ENCODE measurements at places on chromosomes 3 and 15. TPM values are rescaled to one million over a fixed set of nuclear protein-coding genes. Genes with fewer than 3 reads are reported as not detected.

TRIM59 gene
- 6.0 TPM for total RNA-seq

CLDN16 gene
- not detected for total RNA-seq

- no peak for DNase-seq
Observed at GRCh38 chr3:139689122-139689521, 11.3 kb upstream of the NMNAT3 start.

ISLR2 gene
- total RNA-seq = 1.7 TPM

GRCh38 chr3:176855901-176856486, 341.3 kb downstream of the TBL1XR1 start:
- peak; percentile 21 for DNase-seq

DNA sequence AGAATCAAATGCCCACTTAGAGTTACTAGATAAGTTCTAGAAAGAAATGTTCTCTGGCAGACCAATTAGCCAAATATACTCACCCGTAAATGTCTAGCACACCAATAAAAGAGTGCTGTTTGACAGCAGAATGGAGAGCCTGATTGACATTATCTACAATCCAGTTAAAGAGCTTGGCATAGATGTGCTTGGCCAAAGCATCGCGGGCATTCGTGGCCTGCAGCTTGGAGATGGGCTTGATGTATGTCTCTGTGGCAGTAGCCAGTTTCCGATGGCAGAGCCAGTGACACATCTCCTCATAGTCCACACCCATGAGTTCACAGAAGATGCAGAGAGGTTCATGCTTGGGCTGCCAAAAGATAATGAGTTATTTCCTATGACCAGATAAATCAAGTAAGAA, 101.5 kb upstream of the MYO5C start:
- no peak for DNase-seq

GRCh38 chr15:39360452-39360851, 220.4 kb upstream of the THBS1 start:
- no peak for DNase-seq

DNA sequence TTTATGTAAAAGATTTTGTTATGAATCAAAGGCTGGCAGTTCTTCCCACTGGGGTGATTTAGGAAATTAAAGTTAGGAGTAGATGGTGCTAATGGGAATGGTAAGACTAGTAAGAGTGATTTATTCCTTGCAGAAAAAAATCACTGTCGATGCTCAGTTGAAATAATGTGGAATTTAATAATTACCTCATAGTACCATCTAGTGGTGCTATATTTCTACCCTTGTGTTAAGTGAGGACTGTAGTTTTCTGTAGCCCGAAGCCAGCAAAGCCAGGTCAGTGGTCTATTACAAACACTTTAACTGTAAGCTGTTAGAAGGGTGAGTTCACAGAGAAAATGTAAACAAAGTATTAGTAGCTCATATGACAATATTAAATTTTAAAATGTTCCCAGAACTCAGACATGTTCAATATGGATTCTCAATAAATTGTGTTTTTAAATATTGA, 39.5 kb upstream of the GOLGA8J start:
- DNase-seq = no peak

ATP13A5 gene
- 0.41 TPM for total RNA-seq

DNA sequence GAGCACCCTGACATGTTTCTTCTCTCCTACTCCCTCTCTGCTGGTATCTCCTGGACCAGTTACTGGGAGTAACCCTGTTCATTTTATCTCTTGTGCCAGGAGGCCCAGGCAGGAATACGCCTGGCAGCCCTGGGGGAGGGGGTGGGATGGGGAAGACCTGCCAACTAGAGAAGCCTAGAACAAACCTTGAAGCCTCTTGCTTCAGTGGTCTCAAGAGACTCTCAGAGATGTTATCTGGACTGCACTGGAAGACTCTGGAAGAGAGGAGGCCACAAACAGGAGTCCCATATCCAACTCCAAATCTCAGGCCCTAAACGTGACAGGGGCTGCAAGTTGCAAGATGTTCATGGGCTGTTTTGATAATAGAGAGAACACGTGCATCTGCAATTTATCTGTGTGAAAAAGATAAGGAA, at the start of gene EPB42:
Gene EPB42 (minus strand): TSS at position 28 of the 413 bp plus-strand sequence. CDS start 193 bp downstream, outside the sequence.
- DNase-seq = no peak

DNA sequence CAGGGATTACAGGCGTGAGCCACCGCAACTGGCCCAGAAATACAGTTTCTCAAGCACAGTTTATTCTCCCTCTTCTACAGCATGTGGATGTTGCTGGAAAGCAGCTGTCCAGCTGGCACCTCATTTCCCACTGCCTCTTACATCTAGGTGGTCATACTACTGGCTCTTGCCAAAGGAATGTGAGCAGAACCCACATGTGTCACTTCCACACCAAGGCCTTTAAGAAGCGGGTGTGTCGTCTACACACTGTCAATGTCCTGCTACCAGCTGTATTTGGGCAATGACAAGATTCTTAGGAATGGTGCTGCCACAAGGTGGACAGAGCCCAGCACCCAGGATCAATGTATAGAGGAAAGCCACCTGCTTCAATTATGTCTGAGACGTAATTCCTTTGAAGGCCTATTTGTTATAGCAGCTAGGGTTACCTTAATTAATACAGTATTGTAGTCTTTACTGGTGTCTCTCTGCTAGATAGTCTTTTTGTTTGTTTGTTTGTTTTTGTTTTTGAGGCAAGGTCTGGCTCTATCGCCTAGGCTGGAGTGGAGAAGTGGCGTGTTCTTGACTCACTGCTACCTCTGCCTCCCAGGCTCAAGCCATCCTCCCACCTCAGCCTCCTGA, 15.1 kb upstream of the RAB7A start:
- no peak for DNase-seq

DNA sequence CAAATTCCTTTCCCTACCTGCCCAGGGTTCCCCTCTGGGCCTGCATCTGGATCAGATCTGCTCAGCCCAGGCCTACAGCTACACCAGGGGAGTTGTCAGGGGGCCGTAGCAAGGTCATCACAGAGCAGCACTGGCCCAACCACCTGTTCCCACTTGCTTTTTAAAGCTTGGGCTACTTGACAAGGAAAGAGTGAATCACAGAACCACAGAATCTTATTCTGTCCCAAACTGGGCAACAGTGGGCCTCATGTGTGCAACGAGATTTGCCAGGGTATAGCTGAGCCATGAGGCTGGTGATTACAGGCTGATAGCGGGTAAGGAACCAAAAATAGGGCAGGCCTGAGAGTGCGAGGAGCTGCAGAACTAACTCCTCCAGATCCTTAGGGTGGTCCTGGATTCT, 66.7 kb downstream of the MYLK start:
- DNase-seq = no peak

DNA sequence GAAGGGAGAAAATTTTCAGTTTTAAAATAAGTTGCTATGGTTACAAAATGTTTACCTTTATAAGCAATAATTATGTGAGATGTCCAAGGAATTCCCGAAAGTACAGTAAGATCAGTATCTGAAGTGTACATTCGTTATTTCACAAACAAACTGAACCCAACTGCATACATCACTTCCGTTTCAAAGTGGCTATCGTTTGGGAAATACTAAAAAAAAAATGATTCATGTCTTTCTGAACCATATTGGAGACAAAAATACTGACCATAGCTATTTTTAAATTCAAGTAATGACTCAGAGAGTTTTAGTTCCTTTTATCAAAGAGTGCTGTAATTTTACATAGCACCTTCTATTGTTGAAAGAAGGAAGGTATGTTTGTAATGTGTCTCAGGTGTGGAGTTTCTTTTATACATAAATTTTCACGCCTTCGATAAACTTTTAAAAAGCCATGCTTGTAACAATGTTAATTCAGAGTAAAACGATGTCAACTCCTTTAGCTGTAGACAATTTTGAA, 8.0 kb upstream of the ANKRD28 start:
- DNase-seq = no peak
